Fibroblast of the aortic adventitia (primary cell): ENCODE measurements at places on chromosomes 4 and X.

GRCh38 chr4:174377613-174378012 is 93.9 kb downstream of the CEP44 start:
- peak; percentile 14 for DNase-seq

GRCh38 chr4:92812652-92813051 is 508.9 kb downstream of the GRID2 start:
- DNase-seq = no peak

DNA sequence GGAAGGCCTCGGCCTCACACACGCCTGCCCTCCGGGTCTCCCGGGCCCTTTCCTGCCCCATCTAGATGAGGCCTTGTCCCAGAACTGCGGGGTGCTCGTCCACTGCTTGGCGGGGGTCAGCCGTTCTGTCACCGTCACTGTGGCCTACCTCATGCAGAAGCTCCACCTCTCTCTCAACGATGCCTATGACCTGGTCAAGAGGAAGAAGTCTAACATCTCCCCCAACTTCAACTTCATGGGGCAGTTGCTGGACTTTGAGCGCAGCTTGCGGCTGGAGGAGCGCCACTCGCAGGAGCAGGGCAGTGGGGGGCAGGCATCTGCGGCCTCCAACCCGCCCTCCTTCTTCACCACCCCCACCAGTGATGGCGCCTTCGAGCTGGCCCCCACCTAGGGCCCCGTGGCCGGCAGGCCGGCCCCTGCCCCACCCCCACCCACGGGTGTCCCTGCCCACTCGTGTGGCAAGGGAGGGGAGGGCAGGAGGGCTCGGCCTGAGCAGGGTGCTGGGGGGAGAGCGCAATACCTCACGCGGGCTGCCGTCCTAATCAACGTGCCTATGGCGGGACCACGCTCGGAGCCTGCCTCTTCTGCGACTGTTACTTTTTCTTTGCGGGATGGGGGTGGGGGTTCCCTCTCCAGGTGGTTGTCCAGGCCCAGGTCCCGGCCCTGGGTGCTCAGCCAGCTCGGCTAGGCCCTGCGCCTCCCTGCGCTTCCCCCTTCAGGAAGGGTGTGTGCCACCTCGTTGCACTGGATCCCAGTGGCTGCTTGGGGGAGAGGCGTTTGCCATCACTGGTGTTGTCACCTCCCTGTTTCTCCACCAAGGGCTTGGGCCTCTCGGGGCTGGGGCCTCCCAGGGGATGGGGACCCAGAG is 3.1 kb downstream of the DUSP9 start:
- no peak for DNase-seq

DNA sequence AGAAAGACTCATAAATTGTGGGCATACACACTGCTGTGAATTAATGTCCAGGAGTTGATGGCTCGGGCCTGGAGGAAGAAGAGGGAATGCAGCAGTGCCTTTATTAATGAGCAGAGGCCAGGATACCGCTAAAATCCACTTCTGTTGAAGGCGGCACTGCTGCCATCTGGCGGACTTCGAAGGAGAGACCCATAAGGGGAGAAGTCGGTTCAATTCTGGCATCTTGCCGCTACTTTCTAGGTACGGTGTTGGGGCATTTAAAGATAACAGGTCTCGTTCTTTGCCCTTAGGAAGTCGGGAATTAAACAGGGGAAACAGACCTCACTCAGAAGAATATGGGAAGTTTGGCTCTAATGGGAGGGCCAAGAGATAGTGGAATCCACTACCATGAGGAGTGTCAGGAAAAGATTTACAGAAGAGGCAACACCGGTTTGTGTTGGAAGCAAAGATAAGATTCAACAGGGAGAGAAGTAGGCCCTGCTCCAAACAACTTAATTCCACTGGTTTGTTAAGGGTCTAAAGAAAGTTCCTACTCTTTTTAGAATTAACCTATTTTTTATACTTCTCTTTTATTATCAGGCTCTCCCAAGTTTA is 133.6 kb upstream of the GIMD1 start:
- peak; percentile 72 for DNase-seq

DNA sequence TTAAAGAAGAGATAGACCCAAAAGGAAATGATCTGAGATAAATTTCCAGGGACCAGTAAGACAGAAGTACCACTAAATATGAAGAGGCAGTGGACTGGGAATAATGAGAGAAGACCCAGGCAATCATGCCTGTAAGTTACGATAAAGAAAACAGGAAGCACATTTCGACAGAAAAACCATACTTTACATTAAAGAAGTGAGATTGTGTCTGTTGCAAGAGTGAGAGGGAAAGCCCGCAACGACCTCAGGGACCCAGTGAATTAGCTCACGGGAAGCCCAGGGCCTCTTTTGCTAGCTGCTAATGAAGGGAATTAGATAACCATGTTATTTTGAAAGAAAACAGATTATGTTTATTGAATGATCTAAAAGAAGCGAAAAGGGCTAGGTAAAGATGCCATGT is 28.9 kb upstream of the ACSL1 start:
- DNase-seq = no peak

GRCh38 chr4:58587856-58588255 is 1477.7 kb upstream of the IGFBP7 start:
- DNase-seq = no peak

DNA sequence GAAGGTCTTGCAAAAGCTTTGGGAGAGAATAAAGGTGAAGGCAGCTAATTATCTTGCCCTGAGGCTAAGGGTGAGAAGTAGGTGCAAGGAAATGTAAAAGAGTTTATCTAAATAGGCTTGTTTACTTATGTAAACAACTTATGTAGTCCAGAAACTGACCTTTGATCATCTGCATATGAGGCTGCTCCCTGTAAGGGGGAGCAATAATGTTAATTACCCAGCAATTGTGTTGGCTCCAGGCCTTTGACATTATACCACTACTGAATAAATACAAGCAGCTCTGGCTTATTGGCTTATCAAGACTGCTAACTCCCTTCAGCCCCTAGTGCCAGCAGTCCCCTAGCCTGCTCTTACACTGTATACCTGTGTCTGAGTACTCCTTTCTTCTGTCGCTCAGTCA is 303.7 kb upstream of the GNPDA2 start:
- DNase-seq = no peak

- no peak for DNase-seq
These were observed 208.8 kb downstream of the GRIA3 start for GRCh38 chrX:123392921-123393320.

DNA sequence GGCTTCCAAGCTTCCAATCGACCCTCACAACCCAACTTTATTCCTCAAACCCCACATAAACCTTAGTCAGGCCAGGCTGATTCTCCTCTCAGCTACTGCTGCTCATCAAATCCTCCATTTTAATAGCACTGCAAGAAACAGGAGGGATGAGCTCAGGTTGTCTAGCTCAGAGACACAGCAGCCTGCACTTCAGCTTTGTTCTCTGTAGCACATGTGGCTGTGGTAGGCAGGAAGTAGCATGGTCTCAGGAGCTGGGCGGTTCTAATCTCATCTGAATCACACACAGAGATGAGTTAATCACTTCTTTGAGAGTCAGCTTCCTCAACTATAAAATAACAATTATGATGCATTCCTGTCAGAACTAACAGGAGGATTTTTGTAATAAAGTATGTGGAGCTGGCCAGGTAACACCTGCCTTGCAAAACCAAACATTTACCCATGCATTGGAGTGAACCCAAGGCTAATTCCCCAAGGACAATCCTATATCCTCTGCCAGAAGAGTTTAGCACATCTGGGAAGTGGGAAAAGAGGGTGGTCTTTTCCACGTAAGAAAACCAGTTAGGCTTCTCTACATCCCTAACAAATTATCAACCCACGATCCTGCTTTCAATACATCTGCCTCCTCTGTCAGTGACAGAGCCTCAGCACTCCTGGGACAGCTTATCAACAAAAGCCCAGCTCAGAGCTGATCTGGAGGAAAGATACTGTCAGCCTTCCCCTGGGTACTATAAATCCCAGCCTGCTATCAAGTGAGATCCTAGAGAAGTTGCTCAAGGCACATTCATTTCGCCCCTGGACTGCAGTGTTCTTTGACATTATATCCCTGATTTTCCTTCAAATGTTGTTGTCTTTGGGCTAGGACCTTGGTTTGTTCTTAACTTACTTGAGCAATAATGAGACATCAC is 32.8 kb downstream of the ELOVL6 start:
- peak; percentile 59 for DNase-seq

- peak; percentile 90 for DNase-seq
These were observed 22.7 kb upstream of the MSN start for GRCh38 chrX:65644621-65645289.

- no peak for DNase-seq
These were observed 77.9 kb downstream of the JAKMIP1 start for GRCh38 chr4:6122496-6122895.

- DNase-seq = no peak
These were observed 63.5 kb upstream of the WDR17 start for GRCh38 chr4:176002007-176002613.

DNA sequence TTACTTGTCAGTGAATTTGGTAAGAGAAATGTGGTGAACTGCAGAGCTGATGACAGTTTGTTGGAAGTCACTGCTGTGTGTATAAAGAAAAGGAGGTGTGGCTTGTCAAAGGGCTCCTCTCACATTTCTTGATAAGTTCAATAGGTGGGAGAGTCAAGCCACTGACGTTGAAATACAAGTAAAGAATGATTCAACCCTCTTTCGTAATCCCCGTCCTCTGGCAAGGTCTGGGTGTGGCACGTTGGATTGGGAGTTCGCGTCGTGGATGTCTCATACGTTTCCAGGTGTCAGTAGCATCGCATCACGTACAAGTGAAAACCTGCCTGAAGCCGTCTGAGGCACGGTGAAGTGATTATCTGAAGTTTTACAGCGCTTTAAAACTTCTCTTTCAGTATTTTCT is 76.4 kb downstream of the EGF start:
- DNase-seq = no peak

GRCh38 chr4:2839060-2839459 is 4.6 kb upstream of the ADD1 start:
- no peak for DNase-seq

DNA sequence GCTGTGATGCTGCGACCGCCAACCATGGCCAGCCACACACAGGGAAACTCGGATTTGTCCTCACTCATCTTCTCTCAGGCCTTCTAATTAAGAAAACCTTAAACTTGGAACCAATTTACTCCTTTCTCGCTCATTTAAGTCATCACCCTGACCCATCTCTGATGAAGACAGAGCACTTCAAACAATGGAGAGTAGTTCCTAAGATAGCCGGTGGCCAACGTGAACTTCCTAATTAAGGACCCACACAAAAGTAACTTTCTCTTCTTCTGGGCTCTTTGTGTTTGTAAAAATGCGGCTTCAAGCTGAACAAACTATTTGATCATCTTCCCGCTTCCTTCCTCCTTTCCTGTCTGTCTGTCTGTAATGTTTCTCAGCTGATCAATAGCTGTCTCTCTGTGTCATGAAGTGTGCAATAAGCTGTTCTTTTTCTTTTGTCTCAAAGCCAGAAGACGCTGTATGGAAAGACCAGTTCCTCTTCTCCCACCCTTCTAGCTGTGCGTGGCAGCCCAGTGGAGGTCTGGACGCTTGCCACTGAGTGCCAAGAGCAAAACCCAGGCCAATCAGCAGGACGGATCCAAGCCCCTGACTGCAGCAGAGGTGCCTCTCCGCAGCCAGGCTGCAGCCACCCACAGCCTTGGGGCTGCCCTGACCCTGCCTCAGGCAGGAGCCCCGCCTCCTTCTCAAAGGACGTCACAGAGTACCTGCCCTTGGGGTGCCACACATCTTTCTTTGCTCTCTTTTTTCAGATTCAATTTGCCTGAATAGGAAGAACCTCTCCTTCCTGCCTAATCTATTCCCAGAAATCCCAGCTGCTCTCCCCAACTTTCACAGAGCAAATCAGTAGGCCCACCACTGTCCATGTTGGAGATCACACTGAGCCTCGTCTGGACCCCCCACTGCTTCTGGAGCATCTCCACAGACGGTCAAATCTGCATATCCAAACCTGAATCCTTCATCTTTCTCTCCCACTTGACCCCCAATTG is 59.3 kb downstream of the MAML3 start:
- DNase-seq = no peak

DNA sequence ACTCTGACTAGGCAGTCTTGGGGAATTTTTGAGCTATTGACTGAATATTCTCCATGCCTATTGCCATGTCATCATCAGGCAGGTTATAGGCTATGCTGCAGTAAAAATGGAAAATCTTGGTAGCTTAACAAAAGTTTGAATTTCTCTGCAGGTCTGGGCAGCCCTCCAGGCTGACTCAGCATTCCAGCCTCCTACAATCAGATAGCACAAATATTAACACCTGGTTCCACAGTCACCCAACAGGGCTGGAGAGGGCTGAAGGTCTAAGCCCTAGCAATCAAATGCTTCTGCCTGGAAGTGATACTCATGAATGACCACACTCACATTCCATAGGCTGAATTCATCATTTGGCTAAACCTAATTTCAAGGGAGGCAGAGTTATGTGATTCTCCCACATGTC is 9.6 kb upstream of the PPP3CA start:
- peak; percentile 97 for DNase-seq

DNA sequence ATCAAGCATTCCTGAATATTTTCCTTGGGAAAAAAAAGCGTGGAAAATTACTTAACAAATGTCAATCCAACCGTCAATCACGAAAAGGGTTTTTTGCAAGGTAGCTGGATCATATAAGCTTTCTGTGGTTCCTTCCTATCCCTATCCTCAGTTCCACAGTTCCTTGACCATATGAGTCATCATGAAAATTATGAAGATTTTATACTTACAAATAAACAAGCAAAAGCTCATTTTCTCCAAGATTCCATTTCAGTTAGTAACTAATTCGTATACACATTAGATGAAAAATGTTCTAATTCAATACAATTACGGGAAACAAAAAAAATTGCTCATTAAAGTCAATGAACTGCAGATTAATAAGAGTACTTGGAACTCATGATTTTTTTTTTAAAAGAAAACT is 228.8 kb downstream of the NSUN7 start:
- no peak for DNase-seq

DNA sequence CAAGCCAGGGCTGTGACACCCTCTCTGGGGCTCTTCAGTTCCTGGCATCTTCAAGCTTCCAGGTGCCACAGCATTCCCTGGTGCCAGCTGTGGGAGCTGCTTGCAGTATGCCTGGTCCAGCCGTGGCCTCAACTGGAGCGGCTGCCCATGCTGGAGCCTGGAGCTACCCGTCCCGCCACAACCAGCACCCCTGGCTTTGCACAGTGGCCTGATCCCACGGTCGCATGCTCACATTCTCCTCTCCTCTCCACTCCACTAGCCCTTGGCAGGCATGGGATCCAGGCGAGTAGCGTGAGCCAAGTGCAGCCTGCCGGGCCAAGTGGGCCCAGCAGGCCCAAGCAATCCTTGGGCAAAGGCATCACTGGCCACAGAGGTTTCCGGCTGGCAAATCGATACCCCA is 81.7 kb downstream of the PPP4R3C start:
- no peak for DNase-seq

DNA sequence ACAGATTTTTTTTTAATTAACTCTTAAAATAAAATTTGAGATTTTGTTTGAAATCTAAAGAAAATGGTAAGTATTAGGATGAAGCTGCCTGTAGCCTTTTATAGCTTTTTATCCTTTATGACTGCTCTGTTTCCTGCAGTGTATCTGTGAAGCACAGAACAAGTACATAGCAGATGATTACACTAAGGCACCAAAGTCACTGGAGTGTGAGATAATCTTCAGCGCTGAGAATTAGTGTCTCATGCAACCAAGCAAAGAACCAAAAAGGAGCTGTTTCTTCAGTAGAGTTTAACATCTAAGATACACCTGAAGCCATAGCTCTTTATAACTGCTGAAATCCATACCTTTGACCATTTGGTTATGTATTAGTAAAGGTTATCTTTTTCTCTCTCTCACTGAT is 1989.8 kb upstream of the PCDH10 start:
- DNase-seq = no peak

GRCh38 chrX:41381685-41382084 is 47.7 kb downstream of the DDX3X start:
- DNase-seq = peak; percentile 44

GRCh38 chrX:68865300-68865699 is 36.5 kb downstream of the EFNB1 start:
- no peak for DNase-seq
